ENCODE measurements at places on chromosomes 13 and 19.

GRCh38 chr13:19958155-19959111, at the start of gene ZMYM2:
TSS of gene ZMYM2 (plus strand) at chr13:19958727. CDS start at chr13:19993073, 34,346 bp downstream.
- peak; percentile 94 for DNase-seq

- DNase-seq, result no peak
Measured at GRCh38 chr13:108345016-108345415, 75.5 kb downstream of the TNFSF13B start.

DNA sequence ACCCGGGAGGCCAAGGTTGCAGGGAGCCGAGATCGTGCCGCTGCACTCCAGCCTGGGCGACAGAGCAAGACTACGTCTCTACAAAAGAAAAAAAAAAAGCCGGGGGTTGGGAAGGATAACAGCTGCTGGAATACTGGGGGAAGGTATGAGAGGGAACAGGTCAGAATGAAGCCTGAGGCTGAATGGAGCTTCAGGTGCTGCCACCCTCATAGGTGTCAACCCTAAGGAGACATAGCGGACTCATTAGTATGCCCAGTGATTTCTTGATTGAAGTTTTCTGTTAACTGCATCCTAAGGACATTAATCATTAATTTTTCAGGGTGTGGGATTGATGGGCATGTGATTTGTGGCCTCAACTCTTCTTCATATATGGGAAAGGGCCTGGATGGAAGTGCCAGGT, 6.0 kb downstream of the SMARCA4 start:
- DNase-seq, result no peak

DNA sequence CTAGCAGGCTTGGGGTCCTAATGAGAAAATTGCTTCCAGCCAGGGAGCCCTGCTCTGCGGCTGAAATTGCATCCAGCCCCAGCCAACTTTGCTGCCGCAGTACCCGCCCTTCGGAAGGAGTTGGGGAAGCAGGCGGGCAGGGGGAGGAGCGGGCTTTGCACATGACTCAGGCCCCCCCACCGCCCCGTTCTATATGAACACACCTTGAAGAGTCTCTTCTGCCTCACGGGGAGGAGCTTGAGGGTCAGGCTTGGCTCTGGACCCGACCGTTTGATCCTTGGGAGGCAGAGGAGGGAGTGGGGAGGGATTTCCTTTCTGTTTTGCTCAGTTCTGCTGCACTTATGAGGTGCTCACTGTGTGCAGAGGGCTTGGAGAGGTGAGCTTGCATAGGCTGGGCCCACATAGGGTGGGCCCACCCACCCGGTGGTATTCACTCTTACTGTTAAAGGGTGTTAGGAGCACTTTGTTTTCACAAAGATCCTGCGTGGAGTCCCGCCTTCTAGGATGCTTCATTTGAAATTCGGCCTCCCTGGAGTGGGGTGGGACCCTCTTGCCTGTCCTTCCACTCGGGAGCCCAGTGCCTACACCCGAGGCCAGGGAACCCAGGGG, 46.5 kb downstream of the LYL1 start:
- peak; percentile 16 for DNase-seq

- DNase-seq, result no peak
Measured at GRCh38 chr13:36685927-36686326, 12.1 kb downstream of the SERTM1 start.

DNA sequence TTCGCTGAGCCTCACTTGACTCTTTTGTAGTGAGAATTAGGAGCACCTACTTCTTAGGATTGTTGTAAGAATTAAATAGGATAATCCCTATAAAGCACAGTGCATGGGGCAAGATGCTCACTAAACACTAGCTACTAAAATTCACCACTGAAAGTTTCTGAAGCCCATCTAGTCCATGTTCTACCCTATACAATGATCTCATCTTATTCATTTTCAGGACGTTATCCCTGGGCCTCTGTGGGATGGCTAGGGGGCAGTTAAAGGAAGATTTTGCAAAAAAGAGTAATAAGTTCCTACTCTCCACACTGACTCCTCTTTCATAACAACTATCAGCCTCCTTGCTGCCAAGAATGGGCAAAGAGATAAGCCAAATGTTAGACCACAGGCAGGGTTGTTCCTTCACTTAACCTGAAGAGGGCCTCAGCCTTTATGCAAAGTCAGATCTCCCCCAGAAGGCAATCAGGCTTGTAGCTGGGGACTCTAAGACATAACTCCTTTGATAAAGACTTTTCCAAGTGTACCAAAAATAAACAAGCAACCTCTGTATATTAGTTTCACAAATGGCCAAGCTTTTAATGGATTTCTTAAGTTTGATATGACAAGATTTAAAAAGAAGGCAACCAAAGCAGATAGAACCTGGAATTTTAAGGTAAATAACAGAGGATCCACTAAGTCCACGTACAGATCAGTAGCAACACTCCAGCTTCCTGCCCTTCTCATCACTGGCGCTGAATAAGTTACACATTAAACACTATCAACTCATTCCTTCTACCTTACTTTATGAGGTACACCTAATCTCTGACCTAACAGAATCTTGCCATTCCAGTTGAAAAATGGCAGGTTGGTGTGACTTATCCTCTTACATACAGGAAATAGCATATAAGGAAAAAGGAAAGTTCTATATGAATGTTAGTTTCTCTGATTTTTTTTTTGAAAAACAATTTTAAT, 44.4 kb downstream of the ELF1 start:
- DNase-seq, result no peak

DNA sequence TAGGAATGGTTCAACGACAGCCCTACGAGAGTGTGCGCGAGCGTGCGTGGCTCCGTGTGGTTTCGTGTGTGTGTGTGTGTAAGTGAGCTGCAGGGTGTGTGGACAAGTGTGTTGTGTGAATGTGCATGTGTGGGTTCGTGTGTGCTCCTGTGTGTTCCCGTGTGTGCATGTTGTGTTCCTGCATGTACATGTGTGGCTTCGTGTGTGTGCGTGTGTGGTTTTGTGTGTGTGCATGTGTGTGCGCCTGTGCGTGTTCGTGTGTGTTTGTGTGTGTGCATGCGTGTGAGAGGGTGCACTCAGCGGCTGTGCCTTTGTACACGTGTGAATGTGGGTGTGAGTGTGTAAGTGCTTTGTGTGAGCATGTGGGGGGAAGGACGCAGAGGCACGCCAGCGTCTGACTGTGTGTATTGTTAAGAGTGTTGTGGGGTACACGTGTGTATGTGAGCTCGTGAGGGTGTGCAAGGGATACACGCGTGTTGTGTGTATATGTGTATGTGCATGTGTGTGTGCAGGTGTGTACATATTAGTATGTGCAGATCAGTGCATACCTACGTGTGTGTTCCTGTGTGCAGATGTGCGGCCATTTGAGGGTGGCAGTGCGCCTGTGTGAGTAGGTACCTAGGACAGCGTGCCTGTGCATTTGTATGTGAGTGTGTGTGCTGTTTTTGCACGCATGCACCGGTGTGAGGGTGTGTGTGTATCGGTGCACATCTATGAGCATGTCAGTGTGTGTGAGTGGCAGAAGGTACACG, 24.3 kb upstream of the ONECUT3 start:
- DNase-seq, result no peak

- DNase-seq, result no peak
Measured at GRCh38 chr13:74070065-74070464, 64.1 kb downstream of the KLF12 start.

GRCh38 chr13:25874907-25875306, 176.9 kb downstream of the SHISA2 start:
- no peak for DNase-seq

GRCh38 chr19:45766869-45767346, 2.1 kb downstream of the SIX5 start:
- no peak for DNase-seq

DNA sequence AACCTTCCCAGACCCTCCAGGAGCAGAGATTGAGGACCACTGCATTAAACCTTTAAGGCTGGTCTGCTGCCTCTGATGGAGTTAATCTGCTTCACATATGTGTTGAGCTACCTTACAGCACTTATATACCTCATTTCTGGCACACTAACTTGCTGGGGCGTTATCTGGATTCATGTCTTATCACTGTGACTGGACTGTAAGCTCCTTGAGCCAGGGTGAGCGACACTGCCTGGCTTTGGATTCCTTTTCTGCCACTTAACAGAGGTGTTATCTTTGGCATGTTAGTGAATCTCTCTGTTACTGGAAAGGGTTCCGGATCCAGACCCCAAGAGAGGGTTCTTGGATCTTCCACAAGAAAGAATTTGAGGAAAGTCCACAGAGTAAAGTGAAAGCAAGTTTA, 69.8 kb upstream of the RGCC start:
- no peak for DNase-seq

GRCh38 chr13:93305886-93306285, 79.3 kb downstream of the GPC6 start:
- DNase-seq, result no peak

GRCh38 chr13:108495646-108496361, 133.6 kb upstream of the MYO16 start:
- DNase-seq, result no peak

DNA sequence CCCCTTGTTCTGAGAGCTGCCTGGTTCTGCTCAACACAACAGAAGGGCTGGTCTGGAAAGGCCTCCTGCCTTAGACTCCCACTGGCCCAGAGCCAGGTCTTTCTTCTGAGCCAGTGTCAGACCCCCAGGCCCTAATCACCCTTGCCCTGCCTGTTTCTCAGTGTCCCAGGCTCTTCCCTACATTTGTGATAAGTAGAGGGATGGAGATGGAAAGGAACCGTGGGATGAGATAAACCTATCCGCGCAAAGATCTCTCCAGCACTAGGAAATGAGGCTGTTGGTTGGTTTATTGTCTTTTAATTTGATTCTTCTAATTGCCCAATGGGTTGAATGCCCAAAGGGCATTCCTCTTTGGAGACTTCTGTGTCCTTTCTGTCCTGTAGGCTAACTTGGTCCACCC, 470.0 kb downstream of the TSHZ3 start:
- DNase-seq, result no peak

DNA sequence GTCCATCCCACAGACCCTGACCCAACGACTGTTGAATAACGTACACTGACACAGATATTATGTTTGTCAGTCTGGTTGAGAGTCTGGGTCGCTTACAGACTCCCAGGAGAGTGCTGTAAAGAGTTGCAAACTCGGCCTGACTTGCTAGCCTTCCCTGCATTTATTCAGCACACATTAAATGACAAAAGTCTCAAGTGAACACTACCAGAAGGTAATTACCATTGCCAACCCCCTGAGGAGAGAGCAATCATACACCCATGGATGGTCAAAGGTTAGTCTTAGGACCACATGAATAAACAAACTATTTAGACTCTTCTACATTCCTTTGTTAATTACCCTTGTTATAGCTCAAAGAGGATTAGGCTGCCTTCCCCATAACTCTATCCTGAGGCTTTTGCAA, 1048.6 kb downstream of the PCDH17 start:
- DNase-seq, result no peak

- DNase-seq, result no peak
Measured at GRCh38 chr13:50712881-50713280, 130.6 kb downstream of the DLEU7 start.

DNA sequence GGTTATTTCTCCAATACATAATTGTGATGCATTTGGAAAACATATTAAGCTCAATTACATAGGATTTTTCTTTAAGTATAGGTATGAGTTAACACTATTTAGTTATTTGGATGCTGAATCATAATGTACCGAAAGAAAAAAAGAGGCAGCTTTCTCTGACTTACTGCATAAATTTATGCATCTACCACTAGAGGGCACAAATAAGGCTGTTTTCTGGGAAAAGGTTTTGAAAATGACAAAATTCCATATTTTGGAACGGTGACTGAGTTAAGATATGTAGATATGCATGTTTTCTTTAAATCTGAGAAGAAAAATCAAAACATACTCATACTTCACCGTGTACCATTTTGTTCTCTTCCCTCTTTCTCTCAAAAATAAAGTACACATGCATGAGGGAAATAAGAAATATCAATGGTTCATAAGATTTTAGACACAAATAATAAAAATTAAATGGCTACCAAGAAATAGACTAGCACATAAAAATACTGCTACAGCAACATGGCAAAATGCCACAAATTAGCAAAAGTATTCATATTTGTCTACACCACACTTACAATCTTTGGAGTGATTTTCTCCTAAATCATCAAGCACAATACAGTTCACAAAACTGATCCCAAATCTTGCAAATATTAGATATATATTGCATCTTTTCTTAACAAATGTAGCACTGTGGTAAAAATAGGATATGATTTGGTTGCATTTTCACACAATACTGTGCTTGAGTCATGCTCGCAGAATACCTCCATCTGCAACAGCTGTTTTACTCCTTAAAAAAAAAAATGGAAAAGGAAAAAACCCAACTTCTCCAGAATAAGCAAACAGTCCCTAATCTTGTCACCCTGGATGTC, 260.0 kb downstream of the FGF14 start:
- no peak for DNase-seq

GRCh38 chr19:57441979-57442752, 7.0 kb downstream of the ZNF749 start:
- DNase-seq, result no peak

- DNase-seq, result no peak
Measured at GRCh38 chr13:111958612-111959395, 108.1 kb upstream of the SOX1 start.

DNA sequence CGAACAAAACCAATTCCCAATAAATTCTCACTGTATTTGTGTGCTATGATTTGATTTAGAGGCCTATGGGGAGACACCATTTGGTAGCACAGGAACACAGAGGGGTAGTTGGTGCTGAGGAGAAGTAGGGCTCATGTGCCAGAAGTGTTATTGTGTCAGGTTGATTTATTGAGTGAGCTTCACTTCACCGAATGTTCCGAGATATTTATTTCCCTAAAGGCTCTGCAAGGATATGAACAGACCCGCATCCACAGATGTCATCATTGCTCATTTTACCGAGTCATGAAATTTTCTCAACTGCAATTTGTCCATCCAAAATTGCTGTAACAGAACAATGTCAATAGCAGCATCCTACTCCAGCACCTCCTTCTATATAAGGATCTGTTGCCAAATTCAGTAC, 69.5 kb downstream of the DACH1 start:
- DNase-seq, result no peak

GRCh38 chr13:99969919-99970650, 1.5 kb downstream of the ZIC5 start:
- no peak for DNase-seq

Data from GOT3 (cell line).